HepG2 (cell line): ENCODE measurements at places on chromosomes 4 and X.

- no peak for DNase-seq
Measured at GRCh38 chr4:154707877-154708276, 35.9 kb upstream of the LRAT start.

DNA sequence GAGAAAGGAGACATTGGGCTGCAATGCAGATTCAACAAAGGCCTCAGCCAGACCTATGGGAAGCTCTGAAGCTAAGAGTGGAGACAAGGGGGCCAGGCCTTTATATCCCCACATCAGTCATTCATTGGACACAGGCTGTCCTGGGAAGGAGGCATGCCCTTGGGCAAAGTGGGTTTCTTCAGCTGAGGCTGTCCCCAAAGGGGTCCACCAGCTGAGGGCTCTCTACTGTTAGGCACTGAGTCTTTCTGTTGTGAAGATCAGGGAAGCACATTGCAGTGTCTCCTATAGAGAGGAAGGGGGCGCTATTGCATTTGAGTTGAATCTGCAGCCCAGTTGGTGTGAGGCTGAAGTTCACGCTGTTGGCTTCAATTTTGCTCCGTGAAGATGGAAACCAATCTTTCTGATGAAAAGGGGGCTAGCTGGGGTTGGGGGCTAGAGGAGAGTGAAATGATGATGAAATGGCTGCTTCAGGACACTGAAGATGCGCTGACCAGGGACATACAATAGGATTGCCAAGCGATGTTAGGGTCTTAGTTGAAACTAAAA lies 48.0 kb downstream of the SLC25A5 start:
- DNase-seq: peak; percentile 57

GRCh38 chrX:34764852-34765361 lies 107.8 kb upstream of the TMEM47 start:
- DNase-seq: no peak

- no peak for DNase-seq
Measured at GRCh38 chrX:149641432-149641831, 9.8 kb upstream of the TMEM185A start.

DNA sequence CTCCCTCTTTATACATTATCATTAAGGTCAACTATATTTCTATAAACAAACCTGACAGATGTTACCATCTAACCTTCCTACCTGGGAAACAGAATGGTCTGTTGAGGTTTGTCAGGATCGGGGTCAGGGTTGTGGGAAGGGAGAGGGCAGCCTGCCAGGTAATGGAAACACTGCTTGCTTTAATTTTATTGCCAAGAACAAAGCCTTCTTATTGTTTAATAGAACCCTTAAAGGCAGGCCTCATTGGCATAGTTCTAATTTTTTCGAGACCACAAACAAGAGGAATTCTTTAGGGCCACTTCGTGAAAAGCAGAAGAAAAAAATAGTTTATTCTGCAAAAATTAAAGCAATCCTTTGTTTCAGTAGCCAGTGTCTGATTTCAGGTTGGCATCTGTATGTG lies 113.2 kb downstream of the MID1 start:
- no peak for DNase-seq

DNA sequence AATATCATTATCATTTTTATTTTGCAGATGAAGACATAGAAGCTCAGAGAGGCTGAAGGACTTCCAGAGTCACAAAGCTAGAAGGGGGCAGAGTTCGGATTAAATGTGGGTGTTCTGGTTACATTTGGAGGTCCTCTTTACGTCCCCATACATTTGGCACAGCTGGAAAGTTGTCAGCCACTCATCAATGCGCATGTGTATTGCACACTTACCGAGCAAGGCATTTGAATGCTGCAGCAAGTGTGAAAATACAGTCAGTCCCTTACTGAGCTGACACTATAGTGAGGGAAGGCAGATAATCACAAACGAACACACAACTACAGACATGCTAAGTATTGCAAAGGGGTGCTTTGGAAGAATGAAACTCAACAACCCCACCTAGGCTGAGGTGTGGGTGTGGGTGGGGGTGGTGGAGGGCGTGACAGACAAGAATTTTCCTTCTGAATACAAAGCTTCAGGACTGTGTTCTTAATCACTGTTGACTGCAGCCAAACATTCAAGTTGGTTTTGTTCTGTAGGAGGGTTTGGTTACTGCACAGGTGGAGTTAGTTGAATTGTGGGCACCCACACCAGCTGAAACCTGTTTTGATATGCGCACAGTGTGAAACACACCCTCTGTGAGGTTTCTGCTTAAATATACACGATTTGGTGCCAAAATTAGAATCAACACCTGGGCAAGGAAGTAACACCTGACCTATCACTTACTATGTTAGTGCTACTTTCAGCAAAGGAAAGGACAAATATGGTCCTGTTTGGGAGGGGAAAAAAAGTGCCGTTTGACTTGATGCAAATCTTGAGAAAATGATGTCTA lies 72.4 kb downstream of the COQ2 start:
- no peak for DNase-seq

- DNase-seq: no peak
Measured at GRCh38 chrX:41604766-41605543, 83.8 kb upstream of the GPR34 start.

DNA sequence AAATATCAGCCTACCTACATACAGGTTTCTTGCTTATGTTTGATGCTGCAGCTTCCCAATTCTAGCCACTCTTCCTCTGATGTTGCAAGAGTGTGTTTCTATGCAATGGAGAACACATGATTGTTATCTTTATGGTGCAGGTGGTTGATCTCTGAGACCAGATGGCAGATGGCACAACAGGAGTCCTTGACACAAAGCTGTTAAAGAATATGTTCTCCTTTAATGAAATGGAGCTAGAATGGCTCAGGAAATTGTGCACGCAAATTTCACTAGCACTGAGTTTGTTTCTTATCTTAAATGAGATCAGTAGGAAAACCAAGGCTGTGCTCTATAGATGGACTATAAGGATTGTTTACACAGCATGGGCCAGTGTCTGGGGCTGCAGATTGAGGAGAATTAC lies 29.9 kb upstream of the TTC29 start:
- DNase-seq: no peak

DNA sequence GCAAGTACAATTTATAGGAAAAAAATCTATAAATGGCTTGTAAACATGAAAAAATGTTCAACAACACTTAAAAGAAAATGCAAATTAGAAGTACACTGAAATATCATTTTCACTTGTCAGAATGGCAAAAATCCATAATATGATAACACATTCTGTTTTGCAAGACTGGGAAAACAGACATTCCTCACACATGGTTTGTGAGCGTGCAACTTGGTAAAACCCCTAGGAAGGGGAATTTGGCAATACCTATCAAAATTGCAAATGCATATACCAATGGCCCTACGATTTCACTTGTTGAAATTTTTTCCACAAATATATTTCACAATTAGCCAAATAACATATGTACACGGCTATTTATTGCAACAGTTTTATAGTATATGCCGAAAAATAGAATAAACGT lies 31.4 kb downstream of the TBC1D9 start:
- DNase-seq: no peak

- DNase-seq: no peak
Measured at GRCh38 chr4:57144466-57144865, 34.3 kb upstream of the IGFBP7 start.

GRCh38 chrX:38993500-38993899 lies 192.2 kb downstream of the MID1IP1 start:
- DNase-seq: no peak

DNA sequence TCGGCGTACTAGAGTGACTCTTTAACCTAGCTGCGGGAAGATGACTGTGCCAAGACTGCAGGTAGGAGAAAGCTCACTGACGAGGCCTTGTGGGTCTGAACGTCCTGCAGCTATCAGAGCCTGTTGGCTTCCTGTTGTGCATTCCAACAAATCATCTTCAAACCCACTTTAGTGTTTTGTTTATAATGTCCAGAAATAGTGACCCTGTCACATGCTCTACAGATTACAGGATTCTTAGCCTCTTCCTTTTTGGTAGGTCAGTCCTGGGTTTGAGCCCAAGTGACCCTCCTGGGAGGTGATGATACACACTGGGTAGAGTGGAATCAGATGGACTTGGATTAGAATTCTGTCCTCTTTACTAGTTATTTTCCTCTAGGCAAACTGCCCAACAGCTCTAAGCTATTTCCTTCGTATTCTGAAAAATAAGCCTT lies 33.2 kb downstream of the HTT start:
- no peak for DNase-seq

GRCh38 chr4:156718226-156718625 lies 253.4 kb downstream of the PDGFC start:
- DNase-seq: no peak

DNA sequence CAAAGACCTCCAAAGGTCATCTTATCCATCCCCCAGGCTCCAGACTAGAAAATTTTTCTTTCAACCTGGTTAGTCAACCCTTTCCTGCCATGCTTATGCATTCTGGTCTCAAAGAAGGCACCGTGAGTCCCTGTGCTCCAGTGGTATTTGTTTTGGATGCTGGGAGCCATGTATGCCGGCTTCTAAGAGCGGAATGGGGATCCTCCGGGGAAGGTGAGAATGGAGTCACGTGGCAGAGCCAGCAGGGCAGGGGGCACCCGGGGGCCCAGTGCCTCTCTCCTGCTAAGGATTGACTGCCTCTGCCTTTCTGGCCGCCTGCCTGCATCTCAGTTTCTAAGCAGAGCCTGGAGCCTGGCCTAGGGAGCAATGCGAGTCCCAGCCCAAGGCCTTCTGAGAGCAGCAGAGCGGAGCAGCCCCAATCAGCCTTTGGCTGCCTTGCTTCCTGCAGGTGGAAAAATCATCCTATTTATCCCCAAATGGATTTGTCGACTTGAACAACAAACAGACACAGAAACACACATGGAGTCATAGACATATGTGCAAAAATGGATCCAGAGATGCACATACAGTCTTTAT lies 141.0 kb downstream of the PJA1 start:
- no peak for DNase-seq

DNA sequence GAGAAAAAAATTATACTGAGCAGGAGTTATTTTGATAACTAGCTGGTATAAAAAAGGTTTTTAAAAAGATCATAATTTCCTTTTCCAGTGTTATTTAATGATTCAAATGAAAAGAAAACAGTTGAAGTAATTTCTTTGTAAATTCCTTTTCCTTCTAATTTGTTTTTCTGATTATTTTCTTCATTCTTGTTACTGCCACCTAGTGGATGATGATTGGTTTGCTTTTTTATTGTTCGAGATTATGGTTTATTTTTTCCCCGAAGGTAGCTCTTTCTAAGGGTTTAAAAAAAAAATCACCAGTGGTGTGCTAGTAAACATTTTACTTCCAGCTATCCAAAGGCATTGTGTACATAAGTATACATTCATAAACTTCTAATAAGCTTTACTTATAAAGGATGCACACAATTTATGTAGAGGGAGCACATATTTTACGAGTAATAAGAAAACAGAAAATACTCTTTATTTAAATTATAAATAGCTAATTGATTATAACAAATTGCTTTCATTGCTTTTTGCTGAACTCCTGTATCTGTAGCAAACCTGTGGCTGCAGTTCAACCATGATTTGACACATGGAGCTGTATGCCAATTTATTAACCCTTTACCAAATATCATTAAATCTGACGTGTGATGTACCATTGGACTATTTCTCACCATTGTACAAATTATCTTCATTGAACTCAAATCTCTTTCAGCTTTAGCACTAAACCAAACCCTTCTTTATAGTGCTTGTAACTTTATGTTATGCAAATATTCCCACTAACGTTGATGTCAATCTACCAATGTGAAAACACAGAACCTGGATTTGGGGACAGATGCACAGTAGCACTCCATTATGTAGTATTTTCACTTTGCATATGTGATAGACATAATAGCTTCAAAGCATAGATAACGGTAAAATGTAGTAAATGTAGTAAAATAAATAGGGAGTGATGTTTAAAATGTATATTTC lies 97.8 kb upstream of the ANK2 start:
- DNase-seq: peak; percentile 9

GRCh38 chr4:8078109-8078494 lies 80.5 kb downstream of the ABLIM2 start:
- no peak for DNase-seq

GRCh38 chr4:107512549-107512948 lies 207.5 kb downstream of the PAPSS1 start:
- DNase-seq: no peak

DNA sequence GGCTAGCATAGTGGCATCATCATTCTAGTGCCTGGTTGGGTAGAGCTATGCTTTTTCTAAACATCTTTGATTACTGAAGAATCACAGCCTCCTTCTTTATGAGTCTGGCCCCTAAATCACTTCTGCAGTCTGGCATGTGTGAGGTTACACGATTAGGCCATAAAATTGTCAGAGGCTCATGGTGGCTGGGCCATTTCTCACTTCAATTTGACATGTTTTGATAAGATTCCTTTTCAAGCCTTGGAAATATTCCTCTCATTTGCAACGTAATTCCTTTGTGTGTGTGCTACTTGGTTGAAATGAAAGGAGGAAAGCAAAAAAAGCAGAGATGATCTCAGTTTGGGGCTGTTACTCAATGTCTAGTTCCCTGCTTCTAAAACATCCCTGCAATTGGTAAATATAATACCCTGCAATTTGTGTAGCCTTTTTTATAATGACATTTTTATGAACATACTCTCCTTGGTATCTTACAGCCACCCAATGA lies 6.2 kb downstream of the CCKAR start:
- no peak for DNase-seq

DNA sequence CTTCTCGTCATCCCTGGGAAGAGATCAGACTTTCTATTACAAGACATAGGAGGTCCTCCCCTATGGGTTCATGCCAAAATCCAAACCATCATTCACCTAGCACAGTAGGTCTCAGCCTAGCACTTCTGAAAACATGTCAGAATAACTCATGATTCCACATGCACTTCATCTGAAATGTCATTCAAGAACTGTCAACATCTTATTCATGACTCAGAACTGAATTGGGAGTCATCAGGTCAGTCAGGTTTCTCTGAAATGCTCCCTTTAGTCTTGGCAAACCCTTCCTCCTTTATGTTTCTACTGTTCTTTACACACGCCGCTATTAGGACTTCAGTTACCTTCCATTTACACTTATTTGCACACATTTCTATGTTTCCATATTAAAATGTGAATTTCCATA lies 67.2 kb downstream of the ANTXR2 start:
- peak; percentile 19 for DNase-seq

DNA sequence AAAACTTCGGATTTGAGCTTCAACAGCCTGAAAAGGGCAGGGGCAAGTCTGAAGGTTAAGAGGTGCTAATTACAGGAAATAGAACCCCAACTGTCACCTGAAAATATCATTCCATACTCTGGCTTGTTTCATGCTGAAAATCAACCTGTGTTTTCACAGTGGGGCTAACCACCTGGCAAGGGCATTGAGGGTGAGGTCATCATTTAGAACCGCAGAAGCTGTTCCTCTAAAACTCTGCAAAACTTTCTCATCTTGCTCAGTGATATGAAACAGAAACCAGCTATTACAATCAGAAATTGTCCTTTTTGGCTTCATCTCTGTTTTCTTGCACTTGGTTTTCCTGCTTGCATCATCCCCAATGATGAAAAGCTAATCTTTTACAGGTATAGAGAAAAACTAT lies 247.6 kb downstream of the DCLK2 start:
- DNase-seq: no peak

GRCh38 chr4:152211936-152212653 lies 323.8 kb downstream of the FBXW7 start:
- no peak for DNase-seq

- no peak for DNase-seq
Measured at GRCh38 chr4:53653484-53654053, 62.3 kb upstream of the LNX1 start.
